Activated T-helper 1 cell treated with Interleukin-2 at 50 U/mL for 16 hours (primary cell): ENCODE measurements at places on chromosomes 16 and 17.
A peak's percentile ranks its signal among the peaks of the same experiment; 100 is the strongest.

- peak; percentile 12 for DNase-seq
Observed at GRCh38 chr16:17467923-17468540, 2.7 kb downstream of the XYLT1 start.

GRCh38 chr16:26301516-26301915, 609.8 kb downstream of the HS3ST4 start:
- no peak for DNase-seq

GRCh38 chr17:29575511-29576213, 7.2 kb downstream of the TP53I13 start:
- no peak for DNase-seq

- DNase-seq: no peak
Observed at GRCh38 chr16:16062023-16062937, 112.9 kb downstream of the ABCC1 start.

DNA sequence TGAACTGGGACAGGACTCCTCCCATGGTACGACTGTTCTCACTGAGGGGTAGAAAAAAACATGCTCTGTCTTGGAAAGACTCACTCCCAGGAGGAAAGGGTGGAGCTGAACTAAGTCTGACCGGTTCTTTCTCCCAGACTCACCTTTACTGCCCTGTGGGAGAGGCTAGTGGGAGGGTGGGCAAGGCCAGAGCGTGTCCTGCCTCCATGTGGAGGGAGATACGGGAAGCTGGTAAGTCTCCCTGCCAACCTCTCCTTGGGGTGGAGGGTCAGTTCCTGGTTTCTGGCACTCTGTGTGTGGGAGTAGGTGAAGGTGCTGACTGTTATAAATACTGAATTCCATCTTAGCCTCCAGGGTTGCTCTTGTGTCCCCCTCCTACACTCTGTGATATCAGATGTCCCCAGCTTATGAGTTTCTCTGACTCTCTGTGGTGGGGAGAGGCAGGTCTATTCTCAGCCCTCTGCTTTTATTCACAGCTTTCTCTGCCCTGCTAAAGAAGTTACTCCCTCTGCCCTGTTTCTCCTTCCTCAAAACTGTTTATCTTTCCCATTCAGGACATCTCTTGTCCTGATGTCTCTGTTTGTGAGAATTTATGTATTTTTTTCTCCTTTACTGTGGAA, 26.9 kb upstream of the FAM20A start:
- DNase-seq: no peak

DNA sequence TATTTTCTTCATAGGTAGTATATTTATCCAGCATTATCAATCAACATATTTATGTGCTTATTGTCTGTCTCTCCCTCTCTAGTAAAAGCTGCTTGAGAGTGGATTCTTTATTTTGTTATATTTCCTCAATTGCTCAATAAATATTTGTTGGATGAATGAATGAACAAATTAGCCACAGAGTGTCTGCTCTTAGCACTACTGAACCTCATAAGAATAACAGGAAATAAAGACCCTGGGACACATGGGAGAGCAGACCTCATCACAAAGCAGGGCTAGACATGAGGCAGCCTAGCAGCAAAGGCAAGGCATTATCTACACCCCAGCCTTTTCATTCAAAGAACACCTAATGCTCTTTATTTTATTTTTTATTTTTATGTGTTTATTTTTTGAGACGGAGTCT, 34.9 kb upstream of the TANC2 start:
- no peak for DNase-seq

- no peak for DNase-seq
Observed at GRCh38 chr16:64304396-64304795, 817.5 kb downstream of the CDH11 start.

- DNase-seq: no peak
Observed at GRCh38 chr16:20610211-20610891, 34.2 kb upstream of the ACSM2B start.

DNA sequence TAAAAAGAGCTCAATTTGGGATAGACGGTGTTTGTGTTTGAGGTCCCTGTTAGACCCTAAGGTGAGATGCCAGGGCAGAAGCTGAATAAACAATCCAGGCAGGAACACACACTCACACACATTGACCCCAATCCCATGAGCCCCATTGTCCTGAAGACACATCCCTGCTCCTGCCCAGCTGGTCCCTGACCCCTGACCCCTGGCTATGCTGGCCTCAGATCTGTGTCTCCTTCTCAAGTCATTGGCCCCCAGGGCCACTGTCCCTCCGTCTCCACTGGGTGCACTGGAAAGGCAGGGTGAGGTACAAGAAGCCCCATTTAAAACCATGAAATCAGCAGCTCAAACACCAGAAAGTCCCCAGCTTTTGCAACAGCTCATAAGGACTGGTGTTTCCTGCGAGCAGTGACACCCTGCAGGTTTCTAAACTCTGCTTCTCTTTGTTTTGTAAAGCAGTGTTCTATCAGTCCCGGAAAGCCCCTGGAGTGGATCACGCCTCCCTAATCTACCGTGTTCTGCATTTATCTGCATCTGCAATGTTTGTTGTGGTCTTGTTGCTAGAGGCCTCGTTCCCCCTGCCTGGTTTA, 18.0 kb upstream of the ASGR2 start:
- DNase-seq: peak; percentile 23

DNA sequence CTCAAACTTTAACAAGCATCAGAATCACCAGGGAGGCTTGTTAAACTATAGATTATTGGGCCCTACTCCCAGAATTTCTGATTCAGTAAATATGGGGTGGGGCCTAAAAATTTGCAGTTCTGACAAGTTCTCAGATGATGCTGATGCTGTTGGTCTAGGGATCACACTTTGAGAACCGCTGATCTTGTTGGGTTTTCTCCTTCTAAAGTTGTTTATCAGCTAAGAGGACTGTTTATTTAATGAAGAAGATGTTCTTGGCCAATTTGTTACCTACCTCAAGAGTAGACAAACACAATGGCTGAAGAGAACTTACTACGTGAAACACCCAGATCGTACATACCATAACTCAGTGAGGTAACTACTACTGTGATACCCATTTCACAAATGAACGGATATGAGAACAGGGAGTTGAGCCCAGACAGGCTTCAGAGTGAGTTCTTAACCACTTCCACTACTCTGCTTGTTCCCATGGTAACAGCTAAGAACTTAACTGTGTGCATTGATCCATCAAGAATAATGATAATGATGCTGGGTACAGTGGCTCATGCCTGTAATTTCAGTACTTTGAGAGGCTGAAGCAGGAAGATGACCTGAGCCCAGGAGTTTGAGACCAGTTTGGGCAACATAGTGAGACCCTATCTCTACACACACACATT, 85.3 kb upstream of the NSRP1 start:
- DNase-seq: no peak

DNA sequence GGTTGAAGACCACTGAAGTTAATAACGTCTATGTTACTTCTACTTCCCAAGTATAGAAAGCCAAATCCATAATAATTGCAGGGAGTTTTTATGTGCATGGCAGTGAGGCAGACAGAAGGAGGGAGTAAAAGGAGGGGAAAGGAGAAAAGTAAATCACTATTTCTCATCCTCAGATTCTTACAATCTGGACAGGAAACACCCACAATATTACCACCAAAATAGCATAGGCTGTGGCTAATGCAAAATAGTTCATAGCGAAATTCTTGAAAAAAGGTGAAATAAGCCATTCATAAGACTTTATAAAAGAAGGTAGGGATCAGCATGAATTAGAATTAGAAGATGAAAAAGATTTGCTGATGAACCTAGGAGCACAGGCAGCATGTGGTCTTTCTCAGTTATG, 128.1 kb downstream of the KCNJ2 start:
- DNase-seq: no peak

GRCh38 chr17:81060416-81060815, 25.5 kb downstream of the BAIAP2 start:
- DNase-seq: no peak

DNA sequence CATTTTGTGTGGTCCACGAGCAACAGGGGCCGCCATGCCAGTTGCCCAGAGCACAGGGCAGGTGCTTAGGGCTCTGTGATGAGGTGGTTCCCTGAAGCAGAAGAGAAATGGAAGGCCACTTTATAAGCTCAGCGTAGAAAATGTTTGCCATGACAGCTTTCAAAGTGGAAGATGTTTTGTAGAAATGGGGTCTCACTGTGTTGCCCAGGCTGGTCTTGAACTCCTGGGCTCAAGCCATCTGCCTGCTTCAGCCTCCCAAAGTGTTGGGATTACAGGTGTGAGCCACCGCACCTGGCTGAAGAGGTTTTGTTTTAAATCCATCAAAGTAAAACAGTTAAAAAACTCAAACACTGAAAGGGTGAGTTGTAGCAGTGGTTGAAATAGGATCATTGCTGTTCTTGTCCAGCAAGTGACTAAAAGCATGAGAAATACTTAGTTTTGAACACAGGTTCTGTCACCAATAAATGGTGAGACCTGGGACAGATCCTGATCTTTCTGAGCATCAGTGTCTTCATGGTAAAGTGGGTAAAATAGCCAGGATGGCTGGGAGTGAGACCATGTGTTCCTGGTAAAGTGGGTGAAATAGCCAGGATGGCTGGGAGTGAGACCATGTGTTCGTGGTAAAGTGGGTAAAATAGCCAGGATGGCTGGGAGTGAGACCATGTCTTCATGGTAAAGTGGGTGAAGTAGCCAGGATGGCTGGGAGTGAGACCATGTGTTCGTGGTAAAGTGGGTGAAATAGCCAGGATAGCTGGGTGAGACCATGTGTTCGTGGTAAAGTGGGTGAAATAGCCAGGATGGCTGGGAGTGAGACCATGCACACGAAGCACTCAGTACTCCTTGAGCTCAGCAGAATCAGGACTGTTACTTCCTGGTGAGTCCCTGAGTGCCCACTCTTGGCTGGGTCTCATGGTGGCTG, 46.0 kb downstream of the BANP start:
- no peak for DNase-seq

GRCh38 chr17:32350666-32351418, 885 bp downstream of the ZNF207 start:
- no peak for DNase-seq

DNA sequence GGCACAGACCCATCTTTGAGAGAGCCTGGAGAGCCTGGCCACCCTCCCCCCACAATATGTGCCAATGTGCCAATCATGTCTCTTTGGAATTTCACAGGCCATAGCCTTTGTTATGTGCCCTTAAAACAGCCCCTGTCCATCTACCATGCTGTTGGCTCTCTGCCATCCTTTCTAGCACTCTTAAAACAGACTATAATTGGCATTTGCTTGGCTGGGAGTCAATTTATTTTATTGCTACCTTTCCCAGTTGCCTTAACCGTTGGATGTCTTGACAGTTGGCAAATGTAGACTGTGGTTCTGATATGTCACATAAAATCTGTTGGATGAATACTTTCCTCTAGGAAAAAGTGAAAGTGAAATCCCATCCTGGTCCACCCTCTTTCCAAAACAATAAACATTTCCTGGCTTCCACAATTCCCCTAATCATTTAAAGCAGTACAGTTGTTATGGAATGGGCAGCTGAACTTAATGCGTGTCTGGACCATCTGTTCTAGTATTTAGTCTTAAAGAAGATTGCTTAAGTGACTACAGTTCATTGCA, 394.0 kb downstream of the KCNJ2 start:
- DNase-seq: no peak

DNA sequence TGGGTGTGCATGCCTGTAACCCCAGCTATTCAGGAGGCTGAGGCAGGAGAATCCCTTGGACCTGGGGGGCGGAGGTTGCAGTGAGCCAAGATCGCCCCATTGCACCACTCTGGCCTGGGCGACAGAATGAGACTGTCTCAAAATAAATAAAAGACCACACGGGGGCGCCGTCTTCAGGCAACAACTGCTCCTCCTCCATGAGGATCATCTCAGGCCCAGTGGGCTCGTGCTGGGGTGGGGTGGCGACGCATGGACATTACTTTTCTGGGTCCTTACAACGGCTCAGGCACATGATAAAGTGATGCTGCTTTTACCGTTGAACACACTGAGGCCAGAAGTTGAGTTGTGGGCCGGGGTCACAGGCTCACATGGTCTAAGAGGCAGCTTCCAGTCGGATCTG, 56.2 kb downstream of the PRMT7 start:
- peak; percentile 17 for DNase-seq

DNA sequence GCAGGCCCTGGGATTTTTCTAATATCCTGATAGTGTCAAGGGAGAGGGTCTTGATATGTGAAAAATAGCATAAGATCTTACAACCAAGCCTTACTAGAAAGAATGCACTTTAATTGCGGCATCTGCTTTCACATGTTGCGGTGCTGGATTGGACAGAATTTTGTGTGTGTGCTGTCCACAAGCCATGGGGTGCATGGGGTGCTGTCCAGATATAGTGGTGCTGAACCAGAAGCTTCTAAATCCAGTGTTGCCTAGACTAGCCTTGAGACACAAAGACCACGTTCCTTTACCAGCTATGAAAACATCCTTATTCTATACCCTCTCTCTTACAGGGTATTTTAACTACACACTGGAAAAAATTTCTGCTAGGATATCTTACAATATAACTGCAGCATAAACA, 244.0 kb downstream of the TMEM114 start:
- no peak for DNase-seq

GRCh38 chr16:8397223-8397622, 193.1 kb downstream of the TMEM114 start:
- no peak for DNase-seq

- no peak for DNase-seq
Observed at GRCh38 chr17:43324205-43324893, 74.4 kb upstream of the ARL4D start.

DNA sequence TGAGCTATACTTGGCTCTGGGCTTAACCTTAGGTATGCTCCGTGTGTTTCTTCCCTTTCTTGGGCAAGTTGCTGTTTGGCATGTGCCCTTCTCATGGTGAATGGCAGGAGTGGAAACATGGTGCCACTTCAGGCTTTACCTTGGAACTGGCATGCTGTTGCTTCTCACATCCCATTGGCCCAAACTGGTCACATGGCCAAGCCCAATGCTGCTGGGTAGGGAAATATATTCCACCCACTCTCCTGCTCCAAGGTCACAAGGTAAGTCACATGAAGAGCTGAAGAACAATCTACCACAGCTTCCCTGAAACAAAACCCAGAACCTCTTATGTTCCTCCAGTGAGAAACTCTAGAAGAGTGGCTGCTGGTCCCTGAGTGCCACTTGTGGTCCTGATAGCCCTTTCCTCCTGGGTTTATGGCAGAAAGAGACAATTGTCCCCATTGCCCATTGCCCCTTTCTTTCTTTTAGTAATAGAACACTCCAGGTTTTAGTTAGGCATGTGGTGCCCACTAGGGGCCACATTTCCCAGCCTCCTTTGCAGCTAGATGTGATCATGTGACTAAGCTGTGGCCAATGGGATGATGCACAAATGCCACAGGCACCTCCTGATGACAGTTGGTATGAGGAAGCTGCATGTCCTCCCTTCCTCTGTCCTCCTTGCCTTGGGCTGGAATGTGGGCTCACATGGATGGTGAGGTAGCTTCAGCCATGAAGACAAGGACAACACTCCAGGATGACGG, 50.3 kb downstream of the MEOX1 start:
- DNase-seq: no peak

- no peak for DNase-seq
Observed at GRCh38 chr17:63291258-63291657, 154.8 kb downstream of the CYB561 start.

- no peak for DNase-seq
Observed at GRCh38 chr17:61484174-61484573, 32.0 kb downstream of the TBX4 start.

- no peak for DNase-seq
Observed at GRCh38 chr17:79841369-79842135, 2.3 kb upstream of the CBX4 start.

GRCh38 chr16:20329392-20330138, 2.3 kb upstream of the GP2 start:
- DNase-seq: no peak

- no peak for DNase-seq
Observed at GRCh38 chr16:59470556-59470955, 736.4 kb upstream of the GOT2 start.
